Mucosa of gallbladder (tissue), 1 donor: ENCODE measurements at places on chromosomes 6 and 20. TPM values are rescaled to one million over a fixed set of nuclear protein-coding genes. Genes with fewer than 3 reads are reported as not detected.

CBFA2T2 gene
- total RNA-seq, result 21.2 TPM

DNA sequence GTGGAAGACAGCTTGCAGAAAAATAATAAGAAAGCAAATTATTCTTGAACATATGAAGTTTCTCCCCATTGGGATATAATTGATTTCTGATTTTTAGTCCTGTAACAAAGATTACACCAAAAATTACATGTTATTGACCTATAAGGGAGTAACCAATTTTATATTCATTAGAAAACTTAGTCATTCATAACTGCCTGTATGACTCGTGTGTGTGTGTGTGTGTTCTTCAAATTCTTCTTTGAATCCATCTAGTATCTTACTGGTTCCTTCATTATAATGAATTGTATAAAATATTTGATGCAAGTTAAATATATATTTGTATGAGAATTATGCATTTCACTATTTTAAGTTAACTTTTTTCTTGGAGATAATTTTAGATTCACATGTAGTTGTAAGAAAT is 310.4 kb downstream of the HAO1 start:
- DNase-seq, result no peak

TRIM10 gene
- 5.4 TPM for total RNA-seq

APOBEC2 gene
- total RNA-seq, result not detected

DNA sequence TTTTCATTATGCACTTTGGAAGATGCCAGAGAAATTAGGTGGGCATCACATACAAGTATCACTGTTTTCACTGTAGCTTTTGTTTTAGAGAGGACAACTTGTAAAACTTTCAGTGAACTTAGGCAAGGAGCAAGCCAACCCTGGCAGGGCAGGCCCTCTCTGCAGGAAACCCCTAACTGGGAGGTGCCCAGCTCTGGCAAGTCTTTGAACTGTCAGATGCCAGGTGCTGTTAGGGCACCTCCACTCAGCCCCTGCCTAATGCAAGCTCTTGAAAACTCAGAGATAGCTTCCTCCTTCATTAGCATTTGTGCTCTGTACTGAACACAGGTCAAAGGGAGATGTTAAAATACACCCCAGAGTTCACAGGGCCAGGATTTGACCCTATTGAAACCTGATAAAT is 774.2 kb upstream of the FLRT3 start:
- no peak for DNase-seq

DNA sequence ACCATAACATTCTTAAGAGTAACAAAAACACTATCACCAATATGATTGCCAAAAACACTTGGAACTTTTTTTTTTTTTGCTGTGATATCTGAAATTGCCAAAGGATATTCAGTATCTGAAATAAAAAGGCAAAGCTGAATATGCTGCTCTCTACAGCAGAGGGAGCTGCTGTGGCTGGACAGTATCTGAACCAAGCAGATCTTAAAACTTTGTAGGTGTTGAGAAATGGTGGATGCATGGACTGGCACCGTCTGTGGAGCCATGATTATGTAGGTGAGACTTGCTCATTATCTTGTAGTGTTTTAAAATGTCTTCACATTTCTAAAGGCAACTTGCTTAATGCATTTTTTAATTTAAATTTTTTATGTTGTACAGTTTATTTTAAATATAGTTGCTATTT is 9.2 kb downstream of the PDCD2 start:
- DNase-seq, result no peak

GRCh38 chr6:76351275-76351674 is 278.8 kb upstream of the IMPG1 start:
- DNase-seq, result no peak

SEMG1 gene
- 1.1 TPM for total RNA-seq

GRCh38 chr6:11424395-11425034 is 113.0 kb upstream of the TMEM170B start:
- DNase-seq, result no peak

- DNase-seq, result no peak
Observed at GRCh38 chr6:41720262-41720620, 15.2 kb downstream of the TFEB start.

DNA sequence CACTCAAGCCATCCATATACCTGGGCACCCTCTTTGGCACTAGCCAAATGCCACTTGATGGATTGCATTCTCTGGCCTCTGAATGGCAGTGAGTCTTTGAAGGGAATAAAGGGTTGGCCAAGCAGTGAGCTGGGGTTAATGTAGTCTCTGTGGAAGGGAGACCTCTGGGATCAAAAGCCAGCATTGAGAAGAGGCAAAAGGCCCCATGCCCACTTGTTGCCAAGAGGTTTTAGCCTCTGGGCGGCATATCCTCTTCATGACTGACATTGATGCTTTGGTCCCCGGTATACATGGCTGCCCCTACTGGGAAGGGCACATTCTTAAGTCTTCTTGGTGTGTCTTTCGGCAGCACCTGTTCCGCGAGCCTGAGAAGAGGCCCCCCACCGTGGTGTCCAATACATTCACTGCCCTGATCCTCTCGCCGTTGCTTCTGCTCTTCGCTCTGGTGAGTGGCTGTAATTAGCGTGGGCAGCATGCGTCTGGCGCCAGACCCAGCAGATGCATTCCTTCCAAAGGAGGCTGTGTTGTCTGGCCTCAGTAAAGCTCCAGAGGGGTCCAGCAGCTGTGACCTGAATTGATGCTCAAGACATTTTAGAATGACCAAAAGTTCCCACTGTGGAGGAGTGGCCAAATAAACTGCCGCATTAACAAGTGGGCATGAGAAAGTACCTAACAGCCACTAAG is 29.5 kb downstream of the GHRH start:
- DNase-seq, result no peak

GHRH gene
- total RNA-seq, result not detected

DNA sequence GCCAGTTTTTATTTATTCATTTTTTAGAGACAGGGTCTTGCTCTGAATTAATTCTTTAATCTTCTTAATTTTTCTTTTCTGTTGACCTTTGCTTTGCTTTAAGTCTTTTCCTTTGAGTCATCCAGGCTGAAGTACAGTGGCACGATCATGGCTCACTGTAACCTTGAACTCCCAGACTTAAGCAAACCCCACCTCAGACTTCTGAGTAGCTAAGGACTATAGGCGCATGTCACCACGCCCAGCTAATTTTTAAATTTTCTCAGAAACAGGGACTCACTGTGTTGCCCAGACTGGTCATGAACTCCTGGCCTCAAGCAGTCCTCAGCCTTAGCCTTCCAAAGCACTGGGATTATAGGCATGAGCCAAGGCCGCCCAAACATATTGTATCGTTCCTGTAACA is 71.3 kb upstream of the GNRH2 start:
- no peak for DNase-seq

GSTA2 gene
- total RNA-seq, result 113 TPM
